SW 1271 (cell line): ENCODE measurements at places on chromosomes 5 and 9.

- DNase-seq: no peak
These were observed 95.4 kb downstream of the OTULIN start for GRCh38 chr5:14759744-14760547.

DNA sequence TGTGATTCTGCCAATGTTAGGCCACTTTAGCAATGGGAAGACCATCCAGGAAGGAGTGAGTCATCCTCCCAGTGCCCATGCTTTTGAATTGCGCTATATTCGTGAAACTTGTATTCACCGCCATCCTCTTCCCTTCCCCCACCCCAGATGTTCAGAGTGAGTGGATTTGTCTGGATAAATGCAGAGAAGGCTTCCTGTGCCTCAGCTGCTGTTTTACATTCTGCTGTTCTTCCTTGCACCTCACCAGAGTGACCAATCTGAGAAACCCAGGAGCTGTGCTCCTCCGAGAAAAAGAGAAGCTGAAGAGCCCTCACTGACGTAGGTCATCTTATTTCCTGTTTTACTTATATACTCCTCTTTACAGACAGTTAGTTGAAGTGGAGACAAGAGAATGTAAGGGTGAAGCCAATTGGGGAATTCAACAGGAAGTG, 24.6 kb upstream of the SVEP1 start:
- no peak for DNase-seq

- no peak for DNase-seq
These were observed 356.2 kb upstream of the CD180 start for GRCh38 chr5:67552773-67553172.

DNA sequence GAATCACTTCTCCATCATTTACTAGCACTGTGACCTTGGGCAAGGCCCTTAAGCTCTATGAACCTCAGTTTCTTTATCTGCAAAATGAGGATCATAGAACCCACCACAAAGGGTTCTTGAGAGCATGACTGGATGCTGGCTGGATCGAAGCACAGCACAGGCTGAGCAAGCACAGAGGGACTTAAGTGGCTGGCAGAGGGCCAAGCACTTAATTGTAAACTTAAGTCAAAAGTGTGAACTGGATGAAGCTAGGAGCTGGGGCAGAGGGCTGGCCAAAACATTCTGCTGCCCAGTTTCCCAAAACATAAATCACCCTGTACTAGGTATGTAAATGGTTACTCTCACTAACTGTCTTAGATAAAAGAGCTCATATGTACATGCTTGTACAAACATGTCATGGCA, 112.3 kb upstream of the WWC1 start:
- DNase-seq: no peak

DNA sequence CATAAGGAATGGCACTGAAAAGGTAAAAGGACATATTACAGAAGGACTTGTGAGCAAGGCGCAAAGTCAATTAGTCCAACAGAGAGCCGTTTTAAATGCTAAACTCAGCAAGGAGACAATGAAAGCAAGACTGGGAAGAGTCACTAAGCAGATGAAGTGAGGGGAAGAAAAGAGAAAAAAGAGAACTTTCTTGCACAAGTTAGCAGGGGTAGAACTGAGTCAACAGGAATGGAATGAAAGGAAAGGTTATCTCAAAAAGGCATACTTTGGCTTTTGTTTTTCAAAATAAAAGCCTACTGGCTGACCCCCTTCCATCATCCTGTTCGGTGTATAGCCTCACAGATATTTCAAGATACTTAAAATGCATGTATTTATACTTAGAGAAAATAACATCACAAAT, 75.0 kb downstream of the NR6A1 start:
- DNase-seq: no peak

GRCh38 chr5:58455480-58455879, 4.4 kb downstream of the PLK2 start:
- DNase-seq: no peak

DNA sequence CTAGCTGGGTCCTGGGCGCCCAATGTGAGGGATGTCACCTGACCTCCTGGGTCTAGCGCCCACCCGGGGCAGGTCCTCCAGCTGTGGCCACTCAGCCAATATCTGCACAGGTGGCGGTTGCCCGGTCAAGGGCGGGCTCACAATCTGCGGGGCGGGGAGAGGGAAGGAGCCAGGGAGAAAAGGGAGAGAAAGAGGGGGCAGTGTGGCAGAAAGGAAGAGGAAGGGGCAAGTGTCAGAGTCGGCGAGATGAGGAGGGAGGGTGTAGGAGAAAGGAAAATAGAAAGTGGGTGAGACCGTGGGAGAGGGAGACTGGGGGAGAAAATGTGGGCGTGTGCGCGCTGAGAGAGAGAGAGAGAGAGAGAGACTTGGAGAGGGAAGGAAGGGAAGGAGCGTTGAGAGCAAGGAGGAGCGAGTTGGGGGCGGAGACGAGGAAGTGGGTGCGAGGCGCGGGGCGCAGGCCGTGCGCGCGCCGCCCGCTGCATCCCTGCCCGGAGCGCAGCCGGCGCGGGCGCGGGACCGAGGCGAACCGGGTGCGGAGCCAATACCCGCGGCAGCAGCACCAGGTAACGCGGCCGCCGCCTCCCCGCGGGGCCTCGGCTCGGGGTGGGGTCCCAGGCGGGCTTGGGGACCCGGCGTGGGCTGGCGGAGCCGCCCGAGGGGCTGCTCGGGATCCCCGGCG, at the start of gene HRH2:
HRH2 (plus strand) TSS at position 479 of the 679 bp plus-strand sequence. CDS start 25,163 bp downstream, outside the sequence.
- peak; percentile 35 for DNase-seq

- DNase-seq: no peak
These were observed 246.1 kb downstream of the FANCC start for GRCh38 chr9:95071450-95071849.

DNA sequence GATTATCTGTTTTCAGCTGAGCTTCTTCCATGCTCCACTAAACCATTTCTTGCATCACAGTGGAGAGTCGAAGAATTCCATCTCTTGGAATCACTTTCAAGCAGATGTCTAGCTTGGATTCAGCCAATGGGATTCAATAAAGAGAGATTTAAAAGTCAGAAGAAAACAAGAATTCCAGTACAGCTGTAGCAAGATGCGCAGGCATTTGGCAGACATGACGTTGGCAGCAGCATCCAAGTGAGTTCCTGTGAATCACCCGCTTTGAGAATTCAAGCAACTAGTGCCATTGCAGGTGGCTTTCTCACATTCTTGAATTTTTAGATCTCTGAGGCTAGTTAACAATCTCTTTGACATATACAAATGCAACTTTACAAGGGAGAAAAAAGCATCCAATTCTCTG, 467.0 kb downstream of the CDH10 start:
- DNase-seq: no peak

DNA sequence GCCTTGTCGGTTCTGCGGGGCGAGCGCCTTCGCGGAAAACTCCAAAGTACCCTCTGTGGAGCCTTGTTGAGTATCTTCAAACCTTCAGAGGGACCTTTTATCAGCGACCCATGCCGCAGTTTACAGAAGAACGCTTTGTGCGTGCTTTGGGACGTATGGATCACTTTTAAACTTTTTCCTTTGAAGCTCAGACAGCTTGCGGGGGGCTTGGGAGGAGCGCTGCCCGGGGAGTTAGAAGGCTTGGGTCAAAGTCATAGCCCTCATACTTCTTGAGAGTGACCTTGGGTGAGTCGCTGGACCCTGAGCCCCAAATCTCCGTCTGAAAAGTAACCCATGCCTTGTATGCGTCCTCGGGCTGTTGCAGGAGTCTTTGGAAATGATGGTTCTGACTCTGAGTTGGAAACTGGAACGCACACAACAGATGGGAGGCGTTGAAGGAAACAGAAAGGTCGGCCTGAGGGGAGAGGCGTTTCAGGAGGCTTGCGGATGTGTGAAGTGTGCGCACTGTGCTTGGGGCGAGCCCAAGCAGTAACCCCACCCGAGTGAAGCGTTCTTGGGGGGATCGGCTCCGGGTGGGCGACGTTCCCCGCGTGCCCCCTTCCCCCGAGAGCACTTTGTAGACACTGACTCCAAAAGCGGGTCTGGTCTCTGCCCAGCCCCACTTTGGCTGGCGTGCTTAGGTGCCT, 661 bp upstream of the SLC25A51 start:
- DNase-seq: no peak

GRCh38 chr5:125409234-125409860, 662.9 kb upstream of the ZNF608 start:
- DNase-seq: no peak

DNA sequence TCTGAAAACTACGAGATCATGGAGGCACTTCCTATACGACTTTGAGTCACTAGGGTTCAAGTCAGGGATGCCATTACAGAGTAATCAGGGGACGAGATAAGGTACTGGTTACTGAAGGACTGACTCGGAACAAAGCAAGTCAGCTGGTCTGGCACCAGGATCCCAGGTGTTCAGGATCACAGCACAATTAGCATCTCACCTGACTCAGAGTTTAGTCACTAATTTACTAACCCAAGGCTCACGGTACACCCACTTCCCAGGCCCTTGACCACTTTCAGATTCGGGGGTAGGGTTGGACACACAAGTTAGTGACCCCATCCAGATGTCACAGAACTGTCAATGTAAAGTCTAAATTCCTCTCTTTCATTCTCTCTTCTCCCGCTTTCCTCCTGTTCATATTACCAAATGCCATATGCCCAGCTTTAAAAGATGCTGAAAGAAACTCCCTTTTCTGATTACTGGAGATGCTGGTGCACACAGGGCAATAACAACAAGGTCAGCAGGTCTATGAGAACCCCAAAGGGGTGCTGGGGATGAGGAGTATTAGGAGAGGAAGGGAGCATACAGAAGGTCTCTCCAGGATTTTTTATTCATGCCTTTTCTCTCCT, 657.8 kb downstream of the TLE1 start:
- DNase-seq: no peak

DNA sequence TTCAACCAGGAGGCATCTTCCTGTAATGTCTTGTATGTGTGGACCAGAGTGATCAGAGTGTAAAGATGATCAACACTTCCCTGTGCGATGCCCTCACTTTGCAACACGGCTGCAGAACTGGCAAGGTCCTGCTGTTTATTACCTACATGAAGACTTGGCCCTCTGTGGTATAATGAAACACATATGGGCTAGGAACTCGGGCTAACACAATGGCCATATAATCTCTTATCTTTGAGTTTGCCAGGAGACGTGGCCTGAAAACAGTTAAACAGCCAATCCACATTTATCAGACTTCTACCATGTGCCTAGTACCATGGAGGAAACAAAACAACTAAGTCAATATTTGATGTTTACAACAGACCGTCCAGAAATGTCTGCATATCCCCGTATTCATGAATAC, 145.5 kb downstream of the ZNF462 start:
- DNase-seq: no peak

DNA sequence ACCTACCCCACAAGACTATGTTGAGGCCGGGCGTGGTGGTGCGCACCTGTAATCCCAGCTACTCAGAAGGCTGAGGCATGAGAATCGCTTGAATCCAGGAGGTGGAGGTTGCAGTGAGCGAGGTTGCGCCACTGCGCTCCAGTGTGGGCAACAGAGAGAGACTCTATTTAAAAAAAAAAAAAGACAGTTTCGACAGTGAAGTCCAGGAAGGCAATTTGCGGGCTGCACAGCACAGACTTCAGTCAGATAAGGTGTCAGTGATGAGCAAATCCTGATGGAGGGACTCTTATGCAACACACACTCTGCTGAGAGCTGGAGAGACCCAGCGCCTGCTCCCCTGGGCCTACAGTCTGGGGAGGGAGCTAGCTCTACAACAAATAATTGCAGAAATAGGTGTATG, 14.2 kb downstream of the CCNJL start:
- DNase-seq: no peak

DNA sequence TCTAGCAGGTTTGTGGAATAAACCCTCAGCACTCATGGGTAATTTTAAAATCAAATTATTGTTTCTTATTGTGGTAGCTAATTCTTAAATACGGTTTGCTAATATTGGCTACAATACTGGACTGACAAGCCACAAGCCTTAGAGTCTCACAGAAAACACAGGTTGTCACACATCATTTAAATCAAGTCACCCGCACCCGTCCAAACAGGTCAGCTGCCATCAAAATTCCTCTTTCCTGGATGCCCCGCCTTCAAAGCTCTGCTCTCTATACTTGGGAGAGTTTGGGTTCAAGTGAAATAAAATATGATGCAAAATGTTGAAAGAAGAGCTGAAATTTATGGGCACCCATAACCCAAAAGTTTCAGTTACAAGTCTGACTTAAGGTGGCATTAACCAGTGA, 12.3 kb upstream of the SUSD1 start:
- DNase-seq: no peak

GRCh38 chr9:18672706-18673105, 198.8 kb downstream of the ADAMTSL1 start:
- DNase-seq: no peak

- DNase-seq: no peak
These were observed 190.6 kb downstream of the DAB2IP start for GRCh38 chr9:121841771-121842611.
